ENCODE measurements at places on chromosomes 2 and 18. TPM values are rescaled to one million over a fixed set of nuclear protein-coding genes. Genes with fewer than 3 reads are reported as not detected.

Gene PRSS56
- not detected for total RNA-seq

Gene GAD1
- 0.68 TPM for total RNA-seq

Gene REG3G
- not detected for total RNA-seq

Gene METTL4
- 20.9 TPM for total RNA-seq

Gene IGFBP5
- not detected for total RNA-seq

Gene CTAGE1
- total RNA-seq: not detected

Gene ASB18
- not detected for total RNA-seq

Gene SERPINB8
- total RNA-seq: 2.9 TPM

Gene RAPGEF4
- 0.21 TPM for total RNA-seq

Gene SPHKAP
- not detected for total RNA-seq

Gene GAREM1
- total RNA-seq: not detected

Measured in activated CD8-positive, alpha-beta memory T cell treated with anti-CD3 and anti-CD28 coated beads, Interleukin-2, amount 10 ng/mL, durations not matched to agents 7 days and 5 days (primary cell).